ENCODE measurements at places on chromosomes 6 and 20.

DNA sequence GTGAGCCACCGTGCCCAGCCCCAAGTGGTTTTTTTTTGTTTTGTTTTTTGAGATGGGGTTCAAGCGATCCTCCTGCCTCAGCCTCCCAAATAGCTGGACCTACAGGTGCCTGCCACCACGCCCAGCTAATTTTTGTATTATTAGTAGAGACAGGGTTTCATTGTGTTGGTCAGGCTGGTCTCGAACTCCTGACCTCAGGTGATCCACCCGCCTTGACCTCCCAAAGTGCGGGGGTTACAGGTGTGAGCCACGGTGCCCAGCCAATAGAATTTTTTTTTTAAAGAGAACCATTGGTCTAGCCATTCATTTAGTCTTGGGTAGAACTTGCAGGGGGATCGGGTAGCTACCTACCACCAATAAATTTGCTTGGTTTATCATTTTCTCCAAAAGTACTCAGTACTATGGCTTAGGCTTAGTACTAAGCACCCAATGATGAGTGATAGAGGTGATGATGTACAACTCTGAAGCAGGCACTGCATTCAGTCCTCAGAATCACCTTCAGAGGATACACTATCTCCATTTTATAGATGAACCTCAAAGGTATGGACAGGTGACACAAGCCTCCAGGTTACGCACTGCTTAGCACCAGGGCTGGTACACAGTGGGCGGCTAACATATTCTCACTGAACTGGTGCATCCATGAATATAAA, 12.9 kb upstream of the C20orf203 start:
- DNase-seq = no peak

DNA sequence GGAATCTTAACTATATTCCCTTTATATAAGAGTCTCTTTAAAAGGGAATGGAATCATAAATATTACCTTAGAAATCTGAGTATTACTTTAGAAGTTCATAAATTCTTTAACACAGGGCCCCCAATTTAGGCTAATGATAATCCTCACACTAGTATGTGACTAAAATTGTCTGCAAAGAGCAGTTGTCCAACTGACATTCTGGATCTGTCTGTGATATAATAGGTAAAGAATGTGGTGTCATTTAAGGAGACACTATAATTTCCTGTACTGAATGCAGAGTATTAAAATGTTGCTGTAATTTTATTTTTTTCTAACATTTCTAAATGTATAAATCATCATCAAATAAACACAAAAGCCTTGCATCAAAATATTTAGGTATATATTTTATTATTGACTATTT, 128.5 kb upstream of the DST start:
- no peak for DNase-seq

DNA sequence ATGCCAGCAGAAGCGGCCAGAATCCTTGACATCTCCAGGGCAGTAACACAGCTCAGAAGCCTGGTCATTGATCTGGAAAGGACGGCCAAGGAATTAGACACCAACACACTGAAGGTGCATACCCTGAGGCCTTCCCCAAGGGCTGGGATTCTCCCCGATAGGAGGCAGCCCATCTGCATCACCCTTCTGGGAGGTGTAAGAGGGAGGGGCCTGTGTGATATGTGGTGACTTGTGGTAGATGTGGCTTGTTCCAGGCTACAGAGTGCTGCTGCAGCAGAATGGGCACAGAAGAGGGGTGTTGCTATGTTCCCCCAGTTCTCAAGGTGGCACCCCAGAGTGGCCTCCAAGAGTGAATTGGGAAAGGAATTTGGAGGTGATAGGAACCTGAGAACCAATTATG, 11.2 kb downstream of the TRIM40 start:
- DNase-seq = no peak

- DNase-seq = no peak
Measured at GRCh38 chr6:3324262-3324942, 65.7 kb downstream of the PSMG4 start.

DNA sequence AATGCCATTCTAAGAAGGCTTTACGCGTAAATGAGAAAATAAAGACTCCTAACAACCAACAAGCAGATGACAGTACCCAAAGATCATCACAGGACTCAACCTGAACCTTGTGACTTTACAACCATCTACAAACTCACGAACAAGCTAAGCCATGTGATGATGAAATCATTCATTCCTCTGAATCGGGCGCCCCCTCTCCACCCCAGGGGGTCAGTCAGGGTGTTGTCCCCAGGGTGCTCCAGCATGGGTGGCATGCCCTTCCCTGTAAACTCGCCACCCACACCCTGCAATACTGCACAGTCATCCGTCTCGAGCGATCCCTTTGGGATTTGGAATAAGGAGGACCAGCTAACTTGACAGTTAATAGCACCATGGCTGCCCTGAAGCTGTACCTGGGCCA, 12.6 kb downstream of the SERPINB6 start:
- DNase-seq = no peak

- DNase-seq = no peak
Measured at GRCh38 chr20:60641879-60642447, 610.1 kb upstream of the CDH4 start.

DNA sequence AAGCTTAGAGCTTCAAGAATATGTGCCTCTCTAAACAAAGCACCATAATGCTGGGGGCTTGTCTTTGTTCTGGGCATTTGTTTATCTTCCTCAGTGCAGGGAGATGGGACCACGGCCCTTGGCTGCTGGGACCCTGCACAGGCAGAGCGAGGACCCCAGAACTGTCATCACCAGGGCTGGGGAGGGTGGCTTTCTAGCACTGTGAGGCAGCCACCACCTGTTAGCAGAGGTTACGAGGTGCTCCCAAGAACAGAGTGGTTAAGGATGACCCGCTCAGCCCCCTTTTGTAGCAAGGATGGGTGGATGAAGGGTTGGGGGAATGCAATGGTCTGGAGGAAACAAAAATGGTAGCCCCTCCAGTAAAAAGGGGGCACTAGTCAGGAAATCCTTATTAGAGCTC, 34.9 kb downstream of the METTL24 start:
- no peak for DNase-seq

GRCh38 chr20:63957690-63958441, 1.6 kb upstream of the UCKL1 start:
- peak; percentile 89 for DNase-seq

DNA sequence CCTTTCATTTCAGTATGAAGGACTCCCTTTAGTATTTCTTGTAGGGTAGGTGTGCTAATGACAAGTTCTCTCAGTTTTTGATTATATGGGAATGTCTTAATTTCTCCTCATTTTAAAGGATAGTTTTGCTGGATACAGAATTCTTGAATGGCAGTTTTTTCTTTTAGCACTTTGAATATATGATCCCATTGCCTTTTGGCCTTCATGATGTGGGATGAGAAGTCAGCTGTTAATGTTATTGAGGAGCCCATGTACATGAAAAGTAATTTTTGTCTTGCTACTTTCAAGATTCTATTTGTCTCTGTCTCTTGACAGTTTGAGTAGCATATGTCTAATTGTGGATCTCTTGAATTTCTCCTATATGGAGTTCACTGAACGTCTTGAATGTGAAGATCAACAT, 30.9 kb downstream of the RSPH3 start:
- no peak for DNase-seq

- no peak for DNase-seq
Measured at GRCh38 chr20:58661598-58662473, 10.8 kb downstream of the STX16 start.

DNA sequence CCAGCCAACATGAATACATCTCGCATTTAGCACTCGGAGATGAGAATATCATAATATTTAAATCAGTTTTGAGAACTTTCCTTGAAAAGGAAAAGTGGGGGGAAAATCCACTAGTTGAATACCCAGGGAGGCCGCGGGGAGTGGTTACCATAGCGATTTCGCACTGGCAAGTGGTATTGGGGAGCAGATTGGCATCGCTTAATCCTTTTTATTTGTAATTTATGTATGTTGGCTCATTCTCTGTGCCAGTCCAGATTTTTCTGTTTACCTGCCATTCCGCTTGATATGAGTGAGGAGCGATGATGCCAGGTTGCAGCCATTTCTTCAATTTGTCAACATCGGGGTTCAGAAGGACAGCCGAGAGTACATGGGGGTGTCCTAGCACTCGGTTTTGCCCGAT, 291.8 kb downstream of the ZNF217 start:
- no peak for DNase-seq

DNA sequence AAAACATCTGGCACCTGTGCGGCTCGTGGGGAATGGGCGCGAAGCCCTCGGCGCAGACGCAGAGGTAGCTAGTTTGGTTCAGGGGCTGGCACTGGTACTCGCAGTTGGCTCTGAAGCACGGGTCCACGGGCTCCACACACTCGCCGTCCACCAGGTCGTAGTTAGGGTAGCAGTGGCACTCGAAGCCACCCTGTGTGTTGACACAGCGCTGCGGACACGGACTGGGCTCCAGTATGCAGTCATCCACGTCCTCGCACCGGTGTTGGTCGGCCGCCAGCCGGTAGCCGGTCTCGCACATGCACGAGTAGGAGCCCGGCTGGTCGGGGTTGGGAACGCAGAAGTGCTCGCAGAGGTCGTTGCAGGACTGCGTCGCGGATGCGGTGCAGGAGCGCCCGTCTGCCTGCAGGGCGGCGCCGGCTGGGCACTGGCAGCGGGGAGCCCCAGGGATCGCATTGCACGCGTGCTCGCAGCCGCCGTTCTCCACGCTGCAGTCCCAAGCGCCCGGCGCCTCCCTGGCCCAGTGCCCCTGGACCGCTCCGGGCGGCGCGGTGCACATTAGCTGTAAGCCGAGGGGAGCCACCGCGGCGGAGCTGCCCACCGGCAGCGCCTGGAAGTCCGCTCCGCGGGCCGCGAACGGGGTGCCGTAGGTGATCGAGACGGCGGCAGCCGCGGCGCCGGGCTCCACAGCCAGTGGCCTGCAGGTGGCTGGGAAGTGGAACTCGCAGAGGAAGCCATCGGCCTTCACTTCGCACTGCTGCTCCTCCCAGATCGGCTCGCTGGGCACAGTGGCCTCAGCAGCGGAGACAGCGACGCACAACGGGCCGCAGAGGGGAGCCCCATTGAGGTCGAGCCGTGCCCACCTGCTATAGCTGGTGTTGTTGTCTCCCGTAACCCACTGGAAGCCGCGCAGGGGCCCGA, 930 bp downstream of the THBD start:
- DNase-seq = peak; percentile 82

DNA sequence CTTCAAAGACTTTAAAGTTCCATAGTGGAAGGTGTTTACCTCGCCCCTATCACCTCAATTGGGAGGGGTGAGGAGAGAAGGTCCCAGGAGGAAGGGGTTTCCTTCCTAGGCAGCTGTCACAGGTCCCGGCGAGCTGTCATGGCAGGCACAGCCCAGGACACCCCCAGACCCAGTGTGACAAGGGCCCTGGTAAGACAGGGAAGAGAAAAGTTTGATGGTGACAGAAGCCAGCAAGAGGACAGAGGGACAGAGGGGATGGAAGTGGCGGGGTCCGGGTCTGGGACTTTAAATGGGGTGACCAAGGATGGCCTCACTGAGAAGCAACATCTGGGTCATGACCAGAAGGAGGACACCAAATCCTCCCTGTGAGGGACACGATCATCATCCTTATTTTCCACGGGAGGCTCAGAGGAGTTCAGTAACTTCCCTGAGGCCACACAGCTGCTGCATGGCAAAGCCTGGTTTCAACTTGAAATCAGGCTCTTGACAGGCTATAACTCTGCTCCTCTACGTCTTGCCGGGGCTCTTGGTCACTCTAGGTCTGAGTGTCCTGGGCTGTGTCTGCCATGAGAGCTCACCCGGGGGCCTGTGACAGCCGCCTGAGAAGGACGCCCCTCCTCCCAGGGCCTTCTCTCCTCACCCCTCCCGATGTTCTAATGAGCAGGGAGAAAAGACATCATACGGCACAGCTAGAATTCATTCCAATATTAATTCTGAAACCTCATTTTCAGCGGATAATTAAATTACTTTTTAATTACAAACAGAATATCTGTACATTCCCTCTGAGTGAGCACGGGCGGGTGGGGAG, 222.2 kb downstream of the PREX1 start:
- no peak for DNase-seq

GRCh38 chr6:111581957-111582356, 23.7 kb downstream of the TRAF3IP2 start:
- DNase-seq = no peak

DNA sequence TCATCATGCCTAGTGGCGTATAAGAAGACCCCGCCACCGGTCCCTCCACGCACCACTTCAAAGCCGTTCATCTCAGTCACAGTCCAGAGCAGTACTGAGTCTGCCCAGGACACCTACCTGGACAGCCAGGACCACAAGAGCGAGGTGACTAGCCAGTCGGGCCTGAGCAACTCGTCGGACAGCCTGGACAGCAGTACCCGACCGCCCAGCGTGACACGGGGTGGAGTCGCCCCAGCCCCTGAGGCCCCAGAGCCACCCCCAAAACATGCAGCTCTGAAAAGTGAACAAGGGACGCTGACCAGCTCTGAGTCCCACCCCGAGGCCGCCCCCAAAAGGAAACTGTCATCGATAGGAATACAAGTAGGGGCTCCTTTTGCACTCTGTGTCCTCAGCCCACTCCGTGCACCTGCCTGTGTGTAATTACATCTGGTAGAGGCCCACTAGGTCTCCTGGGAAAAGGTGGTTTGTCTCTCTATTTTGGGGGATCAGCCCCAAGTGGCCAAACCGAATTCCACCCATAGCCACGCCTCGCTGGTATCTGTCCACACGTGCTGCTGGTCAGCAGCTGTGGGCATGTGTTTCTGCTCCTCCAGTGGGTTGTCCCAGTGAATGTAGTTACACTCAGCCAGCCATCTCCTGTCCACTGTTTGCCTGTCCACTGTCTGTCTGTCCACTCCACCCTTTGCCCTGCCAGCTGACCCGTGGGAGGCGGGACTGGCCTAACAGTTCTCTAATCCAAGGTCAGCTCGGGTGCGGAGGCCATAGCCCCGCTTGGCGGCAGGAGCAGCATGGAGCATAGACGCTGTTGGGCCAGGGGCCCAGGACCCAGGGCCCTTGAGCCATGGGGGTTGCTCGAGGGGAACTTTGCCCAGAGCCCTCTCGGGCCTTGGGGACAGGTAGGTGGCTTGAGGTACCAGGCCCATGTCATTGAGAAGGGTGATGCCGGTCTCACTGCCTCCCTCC, 44.3 kb upstream of the MYL9 start:
- DNase-seq = no peak

GRCh38 chr6:144162977-144163376, 12.7 kb downstream of the STX11 start:
- no peak for DNase-seq

GRCh38 chr6:74073999-74074398, 378.0 kb downstream of the CD109 start:
- DNase-seq = no peak

DNA sequence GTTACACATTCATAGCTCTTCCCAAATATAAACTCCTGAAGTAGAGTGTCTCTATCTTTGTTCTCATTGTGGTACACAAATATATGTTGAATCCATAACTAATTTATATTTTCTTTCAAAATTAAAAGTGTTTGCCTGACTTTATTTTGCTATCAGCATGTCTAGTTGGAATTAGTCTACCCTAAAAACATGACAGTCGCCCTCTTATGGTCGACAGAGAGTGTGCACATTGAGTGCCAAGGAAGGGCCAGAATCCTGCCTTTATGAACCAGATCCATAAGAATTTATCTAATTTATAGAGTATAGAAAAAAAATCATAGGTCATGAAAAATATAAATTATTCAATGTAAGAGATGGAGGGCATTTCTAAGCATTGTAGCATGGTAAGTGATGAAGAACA, 12.3 kb upstream of the DEFB112 start:
- no peak for DNase-seq

- DNase-seq = peak; percentile 18
Measured at GRCh38 chr20:2760297-2760951, 40.0 kb downstream of the CPXM1 start.

All from islet precursor cell (in vitro differentiated cells).